Suprapubic skin (tissue), 4 donors: ENCODE measurements at places on chromosomes 1 and 21. TPM values are rescaled to one million over a fixed set of nuclear protein-coding genes. Genes with fewer than 3 reads are reported as not detected.

DNA sequence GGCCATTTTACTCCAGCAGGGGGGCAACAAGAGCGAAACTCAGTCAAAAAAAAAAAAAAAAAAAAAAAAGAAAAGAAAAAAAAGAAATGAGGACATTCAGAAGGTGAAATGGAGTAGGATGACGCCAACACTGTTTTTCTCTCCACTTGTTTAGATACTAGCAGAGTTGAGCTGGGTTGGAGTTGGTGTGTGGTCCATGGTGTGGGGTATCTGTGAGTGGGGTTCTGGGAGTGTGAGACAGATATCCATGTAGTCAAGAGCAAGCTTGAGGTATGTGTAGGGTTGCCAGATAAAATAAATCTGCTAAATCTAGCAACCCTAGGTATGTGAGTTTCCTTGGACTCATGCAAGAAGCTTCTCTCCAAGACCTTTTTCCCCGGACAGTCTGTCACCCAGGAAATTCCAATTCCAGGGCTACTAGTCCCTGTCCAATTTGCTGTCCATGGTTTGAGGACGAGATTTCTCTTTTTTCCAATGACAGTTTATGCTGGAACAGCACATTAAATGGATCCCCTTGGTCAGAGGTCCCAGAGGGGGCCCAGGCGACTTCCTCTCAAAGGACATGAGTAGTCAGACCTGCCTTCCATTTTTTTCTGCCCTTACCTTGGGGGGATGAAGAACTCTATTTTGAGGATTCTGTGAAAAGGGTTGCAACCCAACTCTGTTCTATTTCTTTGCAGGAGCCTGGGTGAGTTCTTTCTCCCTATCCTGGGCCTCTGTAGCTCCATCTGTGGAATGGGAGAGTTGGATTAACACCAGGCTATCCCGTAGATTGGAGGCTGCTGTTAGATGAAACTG lies 2.1 kb upstream of the FOXD2 start:
- DNase-seq: no peak

DNA sequence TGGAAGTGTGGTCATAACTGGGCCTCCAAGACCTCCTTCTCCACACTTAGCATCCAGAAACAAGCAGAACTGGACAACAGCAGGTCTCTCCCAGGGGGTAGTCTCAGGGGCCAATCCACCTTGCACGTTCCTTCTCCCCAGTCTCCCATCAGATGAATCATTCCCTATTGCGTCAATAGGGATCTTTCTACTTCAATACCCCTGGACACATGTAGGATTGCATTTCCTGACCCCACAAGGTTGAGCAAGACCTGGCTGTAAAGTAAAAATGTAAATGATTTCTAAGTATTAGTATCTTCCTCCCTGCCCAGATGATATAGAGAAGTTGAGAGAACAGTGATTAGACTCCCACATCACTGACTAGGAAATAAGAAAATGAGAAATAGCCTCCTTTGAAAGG lies 224.5 kb upstream of the CSF3R start:
- no peak for DNase-seq

DNA sequence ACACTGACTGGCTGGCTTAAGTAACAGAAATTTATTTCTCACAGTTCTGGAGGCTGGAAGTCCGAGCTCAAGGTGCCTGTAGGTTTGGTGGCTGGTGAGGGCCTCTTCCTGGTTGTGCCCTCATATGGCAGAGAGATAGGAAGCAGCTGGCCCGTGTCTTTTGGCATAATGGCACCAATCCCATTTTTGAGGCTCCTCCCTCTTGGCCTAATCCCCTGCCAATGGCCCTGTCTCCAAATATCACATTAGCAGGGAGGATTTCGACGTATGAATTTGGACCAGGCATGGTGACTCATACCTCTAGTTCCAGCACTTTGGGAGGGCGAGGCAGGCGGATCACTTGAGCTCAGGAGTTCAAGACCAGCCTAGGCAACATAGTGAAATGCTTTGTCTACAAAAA lies 37.4 kb downstream of the AGPAT3 start:
- no peak for DNase-seq

GRCh38 chr1:86712088-86712860 lies 7.9 kb downstream of the SH3GLB1 start:
- no peak for DNase-seq

DNA sequence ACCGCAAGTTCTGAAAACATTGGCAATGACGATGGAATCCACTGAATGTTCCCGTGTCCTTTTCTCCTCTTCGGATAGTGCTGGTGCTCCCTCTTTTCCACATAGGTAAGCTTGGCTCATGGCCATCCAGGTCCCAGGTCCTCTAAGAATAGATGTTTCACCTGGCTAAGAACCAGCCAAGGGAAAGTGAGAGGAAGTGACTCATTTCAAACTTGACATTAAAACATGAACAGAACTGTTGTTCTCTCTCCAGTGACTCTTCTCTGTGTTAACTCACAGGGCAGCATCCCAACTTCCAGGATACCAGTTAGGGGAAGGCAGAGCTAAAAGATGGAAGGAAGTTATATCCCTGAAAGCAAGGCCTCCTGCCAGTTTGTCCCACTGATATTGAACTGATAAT lies 493.8 kb upstream of the CHRM3 start:
- no peak for DNase-seq

DNA sequence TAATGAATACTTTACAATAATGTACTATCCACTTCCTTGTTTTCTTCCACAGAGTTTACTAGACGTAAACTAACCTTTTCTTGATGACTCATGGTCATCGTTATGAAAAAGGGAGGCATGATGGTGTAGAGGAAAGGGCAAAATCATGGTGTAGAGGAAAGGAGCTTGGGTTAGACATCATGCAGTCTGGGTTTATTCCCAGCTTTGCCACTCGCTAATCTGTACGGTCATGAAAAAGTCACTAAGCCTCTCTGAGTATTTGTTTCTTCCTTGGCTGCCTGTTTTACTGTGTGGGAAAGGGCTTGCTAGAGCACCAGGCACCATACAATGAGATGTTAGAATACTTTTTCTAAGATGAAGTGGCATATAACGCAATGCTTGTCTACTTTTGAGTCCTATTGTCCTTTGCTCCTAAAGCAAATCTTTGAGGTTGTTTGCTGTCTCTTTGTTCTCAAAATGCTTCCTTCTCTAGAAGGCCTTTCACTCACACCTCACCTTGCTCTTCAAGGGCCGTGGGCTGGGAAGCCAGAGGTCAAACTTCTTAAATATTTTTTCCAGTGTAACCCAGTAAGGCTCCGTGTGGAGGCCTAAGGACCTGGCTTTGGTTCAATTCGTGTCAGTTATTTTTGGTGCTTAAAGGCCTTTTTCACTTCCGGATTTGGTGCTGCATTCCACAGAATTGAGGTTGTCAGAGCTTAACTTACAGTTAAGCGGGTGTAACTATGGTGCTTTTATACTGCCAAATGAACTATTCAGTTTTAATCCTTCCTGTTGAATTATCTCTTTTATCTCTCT lies 9.9 kb upstream of the ETV3 start:
- DNase-seq: no peak

- DNase-seq: no peak
These were observed 150.0 kb downstream of the PPP1R12B start for GRCh38 chr1:202498542-202498941.

- no peak for DNase-seq
These were observed 172.8 kb downstream of the ST6GALNAC3 start for GRCh38 chr1:76247261-76247852.

GRCh38 chr1:45014321-45015028 lies 2.4 kb downstream of the UROD start:
- peak; percentile 88 for DNase-seq

- DNase-seq: no peak
These were observed 149.9 kb downstream of the SYF2 start for GRCh38 chr1:25082216-25082899.

- DNase-seq: no peak
These were observed 28.2 kb upstream of the EPB41 start for GRCh38 chr1:28885977-28886730.

DNA sequence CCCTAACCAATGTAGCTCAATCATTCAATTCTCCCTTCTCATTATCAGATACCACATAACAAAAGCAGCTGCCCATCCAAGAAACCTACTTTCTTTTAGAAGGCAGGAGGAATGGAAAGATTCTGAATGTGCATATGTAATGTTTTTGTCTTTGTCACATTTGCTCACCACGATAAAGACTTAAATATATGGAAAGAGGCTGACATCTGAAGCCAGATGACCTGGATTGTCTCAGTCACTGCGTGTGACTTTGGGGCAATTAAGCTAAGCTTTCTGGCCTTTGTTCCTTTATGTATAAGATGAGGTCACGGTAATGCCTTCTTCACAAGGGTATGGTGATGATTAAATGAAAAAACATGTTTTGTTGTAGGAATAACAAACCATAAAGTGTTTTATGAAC lies 42.6 kb downstream of the LRRC52 start:
- DNase-seq: no peak

Gene CD164L2
- 14.3 TPM for total RNA-seq

Gene PAX7
- total RNA-seq: not detected

Gene CLCNKA
- not detected for total RNA-seq

Gene GBP6
- 0.26 TPM for total RNA-seq

Gene GRIK1
- total RNA-seq: 0.42 TPM
